ENCODE measurements at places on chromosomes 12 and 14.

GRCh38 chr12:11600199-11600598 is 49.3 kb upstream of the ETV6 start:
- no peak for DNase-seq

DNA sequence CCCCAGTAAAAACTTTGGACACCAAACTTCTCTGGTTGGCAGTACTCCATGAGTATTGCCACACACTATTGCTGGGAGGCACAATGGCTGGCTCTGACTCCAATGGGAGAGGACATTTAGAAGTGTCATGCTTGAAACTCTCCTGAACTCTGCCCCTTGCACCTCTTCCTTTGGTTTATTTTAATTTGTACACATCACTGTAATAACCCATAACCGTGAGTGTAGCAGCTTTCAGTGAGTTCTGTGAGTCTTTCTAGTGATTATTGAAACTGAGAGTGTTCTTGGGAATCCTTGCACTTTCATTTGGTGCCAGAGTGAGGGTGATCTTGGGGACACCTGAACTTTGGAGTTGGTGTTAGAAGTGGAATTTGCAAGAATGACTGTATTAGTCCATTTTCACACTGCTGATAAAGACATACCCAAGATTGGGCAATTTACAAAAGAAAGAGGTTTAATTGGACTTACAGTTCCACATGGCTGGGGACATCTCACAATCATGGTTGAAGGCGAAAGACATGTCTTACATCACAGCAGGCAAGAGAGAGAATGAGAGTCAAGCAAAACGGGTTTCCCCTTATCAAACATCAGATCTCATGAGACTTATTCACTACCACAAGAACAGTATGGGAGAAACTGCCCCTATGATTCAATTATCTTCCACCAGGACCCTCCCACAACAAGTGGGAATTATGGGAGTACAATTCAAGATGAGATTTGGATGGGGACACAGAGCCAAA is 41.3 kb upstream of the CEP83 start:
- DNase-seq, result no peak

DNA sequence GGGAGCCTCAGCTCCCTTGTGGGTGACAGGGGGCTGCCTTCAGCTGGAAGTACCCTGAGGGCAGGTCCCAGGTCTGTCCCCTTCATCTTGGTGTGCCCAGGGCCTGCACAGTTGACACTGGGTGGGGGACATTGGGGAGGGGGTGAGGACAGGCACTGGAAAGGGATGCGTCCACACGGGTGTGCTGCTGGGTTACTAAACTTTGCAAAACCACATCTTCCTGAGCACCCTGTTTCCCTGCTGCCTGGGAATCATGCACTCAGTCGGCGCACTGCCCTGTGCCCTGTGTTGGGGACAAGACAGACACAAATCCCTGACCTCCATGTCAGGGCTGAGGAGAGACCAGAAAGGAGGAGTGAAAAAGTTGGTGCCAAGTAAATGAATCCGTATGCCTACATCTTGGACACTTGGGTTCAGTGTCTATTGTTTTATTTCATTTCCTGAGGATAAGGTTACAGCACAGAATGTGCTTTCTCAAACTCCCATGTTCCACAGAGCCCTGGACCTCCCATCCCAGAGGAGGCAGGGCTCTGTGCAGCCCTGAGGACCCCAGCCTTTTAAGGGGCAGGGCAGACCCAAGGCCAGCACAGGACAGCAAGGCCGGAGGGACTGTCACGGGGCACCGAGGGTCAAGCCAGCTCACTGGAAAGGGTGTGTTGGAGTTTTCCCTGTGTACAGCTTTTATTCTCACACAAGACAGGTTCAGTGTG is 2.9 kb upstream of the SLC25A29 start:
- no peak for DNase-seq

- DNase-seq, result no peak
Measured at GRCh38 chr12:19988948-19989347, 379.4 kb upstream of the PDE3A start.

DNA sequence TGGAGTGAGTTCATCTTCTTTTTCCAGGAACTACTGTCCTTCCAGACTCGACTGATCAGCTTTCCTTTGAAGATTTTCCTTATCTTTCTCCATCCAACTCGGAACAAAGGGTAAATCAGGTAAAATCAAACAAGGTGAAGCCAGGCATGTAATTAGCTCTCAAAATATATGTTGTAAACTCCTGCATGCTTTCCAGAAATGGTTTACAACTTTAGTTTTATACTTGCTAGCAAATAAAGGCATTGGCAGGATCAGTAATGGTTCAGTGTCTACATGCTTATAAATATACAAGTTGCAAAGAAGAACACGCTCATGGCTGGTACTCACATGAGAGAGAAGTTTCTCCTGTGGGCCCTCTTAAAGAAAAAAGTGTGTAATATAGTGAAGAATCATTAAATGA is 102.5 kb downstream of the FSCB start:
- DNase-seq, result no peak

- peak; percentile 59 for DNase-seq
Measured at GRCh38 chr12:68137335-68137830, 22.2 kb downstream of the IFNG start.

GRCh38 chr14:94857950-94858349 is 88.0 kb upstream of the GSC start:
- no peak for DNase-seq

DNA sequence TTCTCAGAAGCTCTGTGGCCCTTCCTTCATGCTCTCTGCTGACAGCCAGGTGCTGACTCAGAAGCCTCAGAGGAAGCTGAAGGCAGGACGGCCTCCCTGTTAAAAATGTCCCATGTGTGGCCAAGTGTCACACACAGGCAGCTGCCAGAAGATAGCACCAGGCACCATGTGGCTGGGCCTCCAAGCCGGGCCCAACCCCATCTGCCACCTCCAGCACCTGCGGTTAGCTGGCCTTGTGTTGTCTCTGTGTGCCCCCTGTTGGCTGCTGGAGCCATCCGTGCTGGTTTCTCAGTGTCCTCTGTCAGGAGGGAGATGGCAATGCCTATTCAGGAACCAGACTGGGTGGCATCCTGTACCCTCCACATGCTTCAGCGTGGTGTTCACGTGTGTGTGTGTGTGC is 63.2 kb downstream of the TSPAN11 start:
- peak; percentile 28 for DNase-seq

- no peak for DNase-seq
Measured at GRCh38 chr12:49936925-49937324, 13.6 kb upstream of the AQP2 start.
